Activated T-helper 1 cell treated with anti-CD3 and anti-CD28 coated beads, Interleukin-2, amount 50 U/mL, for 16 hours (primary cell): ENCODE measurements at places on chromosomes 2 and 18.

GRCh38 chr2:7771781-7772180 lies 854.6 kb downstream of the RNF144A start:
- no peak for DNase-seq

DNA sequence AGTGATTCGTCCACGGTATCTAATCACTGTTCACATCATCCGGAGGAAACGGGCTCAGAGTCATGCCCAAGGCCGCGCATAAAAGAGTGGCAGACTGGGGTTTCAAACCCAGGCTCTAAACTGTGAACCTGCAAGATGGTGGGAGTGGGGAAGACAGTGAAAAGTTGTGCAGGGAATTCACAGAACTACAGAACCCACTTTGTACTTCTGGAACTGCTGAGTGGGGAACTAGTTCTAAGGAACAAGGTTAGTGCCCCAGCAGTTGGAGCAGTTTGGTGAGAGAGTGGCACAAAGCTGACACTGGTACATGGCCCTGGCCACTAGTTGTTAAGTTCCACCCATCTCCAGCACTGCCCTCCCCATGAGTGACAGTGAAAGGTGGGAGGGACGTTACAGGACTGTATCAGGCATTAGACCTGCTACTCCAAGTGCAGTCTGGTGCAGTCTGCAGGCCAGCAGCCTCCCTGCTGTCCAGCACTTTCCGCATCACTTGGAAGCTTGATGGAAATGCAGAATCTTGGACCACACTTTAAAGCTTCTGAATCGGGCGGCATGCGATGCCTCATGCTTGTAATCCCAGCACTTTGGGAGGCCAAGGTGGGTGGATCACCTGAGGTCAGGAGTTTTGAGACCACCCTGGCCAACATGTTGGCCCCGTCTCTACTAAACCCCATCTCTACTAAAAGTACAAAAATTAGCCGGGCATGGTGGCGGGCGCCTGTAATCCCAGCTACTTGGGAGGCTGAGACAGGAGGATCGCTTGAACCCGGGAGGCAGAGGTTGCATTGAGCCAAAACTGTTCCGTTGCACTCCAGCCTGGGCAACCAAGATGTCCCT lies 47.3 kb downstream of the C2orf42 start:
- no peak for DNase-seq

DNA sequence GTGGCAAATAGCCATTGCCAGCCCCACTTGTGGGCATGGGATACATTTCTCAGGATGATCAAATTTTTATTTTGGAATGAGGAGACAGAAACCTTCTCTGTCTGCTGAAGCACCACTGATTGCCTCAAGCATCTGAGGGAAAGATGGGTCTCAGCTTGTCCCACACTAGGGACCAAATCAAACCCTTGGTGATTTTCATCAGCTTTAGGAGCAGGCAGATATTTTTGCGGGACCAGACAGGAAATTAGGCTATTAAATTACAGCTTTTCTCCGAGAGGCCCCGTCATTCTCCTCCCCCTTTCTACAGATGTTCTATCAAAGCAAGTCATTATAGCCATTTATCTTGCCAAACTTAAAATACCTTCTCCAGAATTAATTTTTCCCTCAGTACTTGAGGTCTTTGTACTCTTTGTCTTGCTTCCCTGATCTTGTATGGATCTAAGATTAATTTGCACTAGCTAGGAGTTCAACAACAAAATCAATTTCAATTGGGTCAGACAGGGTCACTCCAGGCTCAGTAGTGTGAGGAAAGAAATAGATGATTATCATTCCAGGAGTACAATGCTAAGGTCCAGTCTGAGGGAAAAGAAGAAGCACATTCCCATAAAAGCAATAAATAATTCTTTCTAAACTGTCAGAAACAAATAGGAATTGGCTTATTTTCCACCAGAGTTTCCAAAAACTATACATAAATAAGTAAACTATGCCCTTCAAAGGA lies 818.1 kb upstream of the SOX11 start:
- no peak for DNase-seq

DNA sequence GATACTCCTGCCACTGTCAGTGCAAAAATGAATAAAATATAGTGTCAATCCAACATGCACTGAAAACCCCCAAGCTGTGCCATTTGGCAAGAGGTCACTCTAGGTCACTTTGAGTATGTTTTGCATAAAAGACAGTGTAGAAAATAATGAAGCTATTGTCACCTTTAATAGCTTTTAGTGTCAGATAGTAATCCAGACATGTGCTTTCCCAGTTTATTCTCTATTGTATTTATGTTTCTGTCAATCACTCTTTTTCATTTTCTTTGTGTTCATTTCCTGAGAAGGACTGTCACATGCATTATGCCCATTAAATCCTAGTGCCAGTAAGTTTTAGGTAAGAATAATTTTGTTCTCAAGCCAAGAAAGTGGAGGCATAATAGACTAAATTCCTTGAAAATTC lies 1073.9 kb upstream of the CDH2 start:
- DNase-seq = no peak

DNA sequence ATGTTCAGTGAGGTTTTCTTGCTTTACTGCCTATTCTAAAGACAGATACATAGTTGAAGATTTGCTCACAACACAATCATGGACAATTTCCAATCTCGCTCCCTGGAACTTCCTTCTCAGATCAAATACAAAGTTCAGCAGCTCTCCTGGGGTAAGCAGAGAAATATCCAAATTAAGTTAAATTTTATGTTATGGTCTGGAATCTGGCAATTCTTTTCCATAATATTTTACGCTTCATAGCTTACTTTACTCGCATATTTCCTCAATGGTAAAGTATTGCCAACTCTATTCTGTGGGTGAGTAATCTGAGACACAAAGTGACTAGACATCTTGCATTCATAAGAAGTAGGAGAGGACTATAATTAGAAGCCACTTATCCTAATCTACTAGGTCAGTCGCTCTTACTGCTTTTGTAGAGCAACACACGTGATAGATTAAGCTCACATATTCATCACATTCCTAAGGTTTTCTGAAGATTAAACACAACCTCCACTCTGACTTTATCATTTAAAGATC lies 529.4 kb downstream of the CCDC85A start:
- DNase-seq = no peak

- DNase-seq = no peak
Measured at GRCh38 chr18:34957864-34958259, 83.4 kb upstream of the MAPRE2 start.

GRCh38 chr18:24868760-24869237 lies 408.4 kb downstream of the HRH4 start:
- DNase-seq = no peak
